Fibroblast of the aortic adventitia (primary cell): ENCODE measurements at places on chromosomes 5 and 9. TPM values are rescaled to one million over a fixed set of nuclear protein-coding genes. Genes with fewer than 3 reads are reported as not detected.

DNA sequence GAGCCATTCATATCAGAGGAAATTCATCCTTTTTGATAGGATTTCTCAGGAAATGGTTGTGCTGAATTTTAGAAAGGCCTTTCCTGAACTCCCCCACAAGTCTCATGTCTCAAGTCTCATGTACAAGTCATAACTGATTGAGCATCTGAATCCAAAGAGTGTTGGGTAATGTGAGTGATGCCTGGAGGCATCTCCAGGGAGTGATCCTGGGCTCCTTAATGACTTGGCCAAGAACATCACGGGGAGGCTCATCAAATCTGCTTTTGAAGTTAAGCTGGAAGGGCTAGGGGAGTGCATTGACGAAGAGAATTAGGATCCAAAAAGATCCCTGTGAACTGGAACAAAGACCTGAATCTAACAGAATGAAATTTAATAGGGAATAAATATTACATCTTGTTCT lies 79.2 kb downstream of the MAST4 start:
- no peak for DNase-seq

DNA sequence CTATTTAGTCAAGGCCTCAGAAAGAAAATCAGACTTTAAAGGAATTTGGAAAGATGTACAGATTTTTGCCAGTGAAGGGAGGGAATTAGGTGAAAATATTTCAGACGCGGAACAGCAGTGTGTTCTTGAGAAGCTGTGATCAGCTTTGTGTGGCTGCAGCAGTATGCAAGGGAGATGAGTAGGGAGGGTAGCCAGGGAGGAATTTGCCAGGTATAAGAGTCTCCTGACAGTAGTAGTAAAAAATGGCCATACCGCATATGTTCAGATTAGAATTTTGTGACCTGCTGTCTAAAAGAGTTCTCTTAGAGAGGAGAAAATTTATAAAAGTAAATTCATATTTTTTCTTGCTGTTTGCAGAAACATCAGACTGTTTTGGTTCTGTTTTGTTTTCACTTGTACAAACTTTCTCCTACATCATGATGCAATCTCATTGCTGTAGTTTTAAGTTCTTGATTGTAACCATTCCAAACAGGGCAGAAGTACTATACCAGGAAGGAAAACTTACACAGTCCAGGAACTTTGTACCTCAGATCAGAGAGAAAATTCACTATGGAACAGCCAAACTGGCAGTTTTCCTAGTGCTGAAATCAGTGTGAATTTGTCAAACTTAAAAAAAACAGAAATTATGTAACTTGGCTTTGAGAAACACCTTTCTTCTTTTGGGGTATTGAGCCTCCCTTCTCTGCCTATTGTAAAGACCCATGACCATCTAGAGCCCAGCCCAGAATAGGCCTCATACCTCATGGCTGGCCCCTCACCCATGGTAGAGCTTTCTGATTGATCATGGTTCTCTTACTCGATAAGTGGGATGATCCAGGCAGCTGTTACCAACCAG lies 78.4 kb upstream of the NR3C1 start:
- DNase-seq: peak; percentile 51

The SPINK13 gene
- not detected in 2 replicates for total RNA-seq

DNA sequence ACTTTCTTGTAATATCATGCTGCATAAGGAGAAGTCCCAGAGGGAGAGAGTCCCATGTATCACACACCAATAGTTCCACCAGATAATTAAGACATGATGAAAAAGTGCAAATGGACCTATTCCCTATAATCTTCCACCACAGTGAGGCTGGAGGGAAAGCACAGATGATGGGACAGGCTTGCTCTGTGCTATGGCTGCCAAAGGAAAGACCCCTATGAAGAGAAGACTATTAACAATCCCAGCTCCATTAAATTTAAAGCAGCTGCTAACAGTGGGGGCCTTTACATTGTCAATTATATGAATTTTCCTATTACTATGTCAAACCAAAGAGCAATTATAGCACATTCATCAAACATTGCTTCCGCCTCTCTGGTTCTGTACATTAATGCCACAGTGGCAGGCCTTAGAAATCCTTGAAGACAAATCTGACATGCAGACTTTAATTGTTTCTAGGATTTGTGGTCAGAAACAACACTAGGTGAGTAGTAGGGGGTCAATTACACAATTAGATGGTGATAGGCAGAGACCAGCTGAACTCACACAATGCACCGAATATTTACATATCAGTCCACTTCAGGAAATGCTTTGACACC lies 551.3 kb downstream of the TLE1 start:
- no peak for DNase-seq

The KIAA1958 gene
- total RNA-seq: 1.4 and 2.9 TPM in 2 replicates

GRCh38 chr9:118985851-118986250 lies 383.4 kb downstream of the BRINP1 start:
- DNase-seq: no peak

GRCh38 chr5:96180684-96181435 lies 219.2 kb upstream of the ELL2 start:
- no peak for DNase-seq

- no peak for DNase-seq
Observed at GRCh38 chr9:128202648-128203023, 543 bp upstream of the DNM1 start.

DNA sequence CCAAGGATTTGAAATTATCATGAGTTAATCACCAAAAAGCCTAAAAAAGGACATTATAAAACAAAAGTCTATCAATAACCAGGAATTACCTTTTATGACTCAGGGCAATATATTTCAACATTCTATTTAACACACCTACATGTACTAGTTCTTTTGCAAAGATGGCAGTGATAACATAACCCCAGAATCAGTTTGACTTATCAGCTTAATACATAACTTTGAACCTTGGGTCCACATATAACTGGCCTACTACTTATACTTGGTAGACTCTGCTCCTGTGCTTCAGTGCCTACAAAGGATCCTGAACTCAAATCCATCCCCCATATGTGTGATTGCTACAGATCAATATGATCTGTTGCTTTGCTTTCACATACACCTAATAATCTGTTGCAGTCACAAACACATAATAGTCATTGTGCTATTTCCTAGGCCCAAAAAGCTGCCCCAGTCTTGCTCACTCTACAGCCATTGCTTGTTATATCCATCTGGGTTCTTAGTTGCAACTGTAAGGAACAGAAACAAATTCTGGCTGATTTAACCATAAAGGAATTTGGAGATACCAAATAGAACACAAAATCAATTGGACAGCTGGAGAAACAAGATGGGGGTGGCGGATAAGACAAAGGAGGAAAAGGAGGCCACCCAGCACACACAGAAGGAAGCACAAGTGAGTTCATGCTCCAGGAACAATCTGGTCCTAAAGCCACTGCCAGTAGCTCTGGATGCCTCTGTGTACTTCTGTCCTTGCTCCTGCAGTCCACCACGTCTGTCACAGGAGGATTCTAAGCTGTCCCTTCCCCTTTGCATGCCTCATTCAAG lies 25.5 kb downstream of the DEPDC1B start:
- no peak for DNase-seq

The ENTPD8 gene
- not detected in 2 replicates for total RNA-seq

The SCGB3A2 gene
- total RNA-seq: not detected in 2 replicates
